Stimulated activated CD8-positive, alpha-beta memory T cell treated with anti-CD3 and anti-CD28 coated beads, Interleukin-2, amount 100 ng/mL, for 1 hour (primary cell): ENCODE measurements at places on chromosomes 11 and 22.

GRCh38 chr11:88012456-88012855, 162.8 kb downstream of the RAB38 start:
- no peak for DNase-seq

DNA sequence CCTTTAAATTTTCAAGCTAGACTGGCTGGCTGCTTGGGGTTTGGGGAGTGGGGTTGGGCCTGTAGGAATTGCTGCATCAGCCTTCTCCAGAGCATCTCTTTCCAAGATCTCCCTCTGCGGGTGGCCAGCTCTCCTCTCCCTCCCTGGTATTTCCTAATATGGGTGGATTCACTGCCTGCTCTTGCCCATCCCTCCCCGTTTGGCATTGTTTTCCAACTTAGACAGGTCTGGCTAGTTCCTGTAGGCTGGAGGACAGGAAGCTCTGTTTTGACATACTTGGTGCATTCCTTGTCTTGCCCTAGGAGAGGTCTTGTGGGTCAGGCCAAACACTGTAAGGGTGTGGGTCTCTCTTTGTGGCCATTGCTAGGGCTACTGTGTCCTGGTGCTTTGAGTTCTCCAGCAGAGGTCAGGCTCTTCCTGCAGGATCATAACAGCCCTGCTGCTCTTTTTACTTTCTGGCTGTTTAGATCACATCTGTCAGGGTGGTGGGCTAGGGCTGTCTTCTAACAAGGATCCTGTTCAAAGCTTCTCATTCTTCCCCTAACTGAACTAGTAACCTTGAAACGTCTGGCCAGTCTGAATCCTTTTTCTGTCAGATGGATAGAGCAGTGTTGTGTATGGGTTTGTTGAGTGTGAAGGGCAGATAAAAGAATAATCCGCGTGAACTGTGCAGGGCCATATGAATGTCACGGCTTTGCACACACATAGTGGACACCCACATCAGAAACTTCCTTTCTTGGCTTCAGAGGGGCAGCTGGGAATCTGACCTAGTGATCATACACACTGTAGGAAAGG, 18.3 kb upstream of the MICALL1 start:
- no peak for DNase-seq

GRCh38 chr11:112655371-112655770, 305.8 kb upstream of the NCAM1 start:
- no peak for DNase-seq

DNA sequence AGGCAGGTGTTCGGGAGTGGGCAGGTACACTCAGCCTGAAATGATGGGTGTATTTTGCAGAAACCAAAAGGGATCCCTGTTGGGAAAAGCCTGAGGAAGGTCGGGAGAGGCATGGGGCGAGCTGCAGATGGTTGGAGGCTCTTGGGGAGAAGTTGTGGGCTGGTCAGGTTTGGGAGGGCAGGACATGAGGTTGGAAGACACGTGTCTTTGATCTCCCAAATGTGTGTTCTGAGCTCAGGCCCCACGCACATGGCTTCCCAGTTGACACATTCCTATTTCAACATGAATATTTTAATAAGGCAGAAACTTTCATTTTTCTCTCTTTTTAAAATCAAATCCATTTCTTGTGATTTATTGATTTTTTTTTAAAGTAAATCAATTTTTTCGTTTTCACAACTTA, 1003.3 kb downstream of the TBC1D22A start:
- DNase-seq: no peak

- no peak for DNase-seq
These were observed 49.7 kb upstream of the CARS1 start for GRCh38 chr11:3106736-3107524.
